Keratinocyte (primary cell): ENCODE measurements at places on chromosomes 5 and 9. TPM values are rescaled to one million over a fixed set of nuclear protein-coding genes. Genes with fewer than 3 reads are reported as not detected.

DNA sequence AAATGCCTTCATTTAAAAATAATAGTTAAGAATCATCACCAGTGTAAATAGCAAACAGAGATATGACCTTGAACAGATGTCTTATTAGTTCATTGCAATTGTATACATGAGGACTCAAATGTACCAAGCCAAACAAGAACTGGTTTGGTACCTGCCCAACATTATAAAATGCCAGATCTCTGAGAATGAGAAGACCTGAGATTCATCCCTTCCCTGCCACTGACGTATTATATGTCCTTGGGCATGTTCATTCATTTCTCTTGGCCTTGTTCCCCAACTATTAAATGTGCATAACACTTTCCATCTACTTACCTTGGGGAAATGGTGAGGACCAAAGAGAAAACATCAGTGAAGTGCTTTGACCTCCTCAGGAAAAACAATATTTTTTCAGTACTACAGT, 33.6 kb upstream of the ERBIN start:
- DNase-seq = no peak

DNA sequence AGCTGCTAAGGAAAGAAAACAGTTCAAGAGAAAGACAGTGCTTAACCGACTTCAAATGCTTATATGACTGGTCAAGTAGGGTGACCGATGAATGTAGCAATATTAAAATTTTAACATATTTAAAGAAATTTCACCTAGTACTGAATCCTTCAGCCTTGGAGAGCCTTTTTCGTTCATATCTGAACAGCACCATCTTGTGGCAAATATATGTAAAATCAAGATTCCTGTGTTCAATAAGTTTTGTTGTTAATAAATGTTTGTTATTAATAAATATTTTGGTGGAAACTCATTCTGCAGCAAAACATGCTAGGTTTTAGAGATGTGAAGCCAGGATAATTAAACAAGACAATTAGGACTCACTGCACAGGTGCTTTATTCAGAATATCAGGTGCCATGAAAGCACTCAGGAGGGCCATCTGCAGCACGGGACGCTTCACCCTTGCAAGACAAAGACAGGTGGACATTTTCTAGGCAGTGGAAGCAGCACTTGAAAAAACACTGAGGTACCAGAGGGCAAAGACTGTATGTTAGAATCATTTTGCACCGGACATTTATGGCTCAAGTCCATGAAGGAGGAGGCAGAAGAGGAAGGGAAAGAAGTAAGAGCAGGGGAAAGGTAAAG, 15.6 kb downstream of the TICAM2 start:
- no peak for DNase-seq

GRCh38 chr9:2015581-2016407, 647 bp downstream of the SMARCA2 start:
- DNase-seq = no peak

DNA sequence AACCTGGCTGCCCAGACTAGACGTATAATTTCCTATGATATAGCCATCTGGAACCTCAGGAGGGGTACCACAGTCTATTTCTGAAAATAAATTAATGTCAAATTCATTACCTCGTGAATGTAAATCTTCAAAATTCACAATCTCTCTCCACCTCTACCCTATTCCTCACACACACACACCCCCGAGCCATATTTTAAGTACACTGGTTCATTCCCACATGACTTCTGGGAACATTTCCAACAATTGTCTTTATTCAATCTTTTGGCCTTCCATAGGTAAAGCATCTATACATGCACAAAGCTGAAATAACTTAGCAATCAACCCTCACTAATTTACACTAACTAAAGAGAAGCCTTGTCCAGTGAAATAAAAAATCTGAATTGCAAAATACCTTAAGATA, 32.7 kb downstream of the SUSD1 start:
- no peak for DNase-seq

GRCh38 chr5:133870661-133871060, 97.8 kb downstream of the C5orf15 start:
- no peak for DNase-seq

DNA sequence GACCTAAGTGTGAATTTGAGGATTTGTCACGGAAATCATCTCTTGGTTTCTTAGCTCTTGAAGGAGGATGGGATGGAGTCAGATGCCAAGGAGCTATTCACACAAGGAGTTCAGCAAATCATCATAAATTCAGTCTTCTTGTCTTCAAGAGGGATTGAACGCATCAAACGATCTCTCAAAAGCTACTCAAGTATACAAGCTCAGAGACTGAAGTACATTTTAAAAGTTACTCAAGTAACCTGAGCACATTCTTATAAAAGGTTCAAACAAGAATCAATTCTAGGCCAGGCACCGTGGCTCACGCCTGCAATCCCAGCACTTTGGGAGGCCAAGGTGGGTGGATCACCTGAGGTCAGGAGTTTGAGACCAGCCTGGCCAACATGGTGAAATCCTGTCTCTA, 21.1 kb upstream of the GOLPH3 start:
- no peak for DNase-seq

- DNase-seq = no peak
Observed at GRCh38 chr5:310516-310915, 11.0 kb upstream of the AHRR start.

The SPAG8 gene
- 0.06 to 0.13 TPM (median 0.08 TPM) in 3 replicates for polyA plus RNA-seq

DNA sequence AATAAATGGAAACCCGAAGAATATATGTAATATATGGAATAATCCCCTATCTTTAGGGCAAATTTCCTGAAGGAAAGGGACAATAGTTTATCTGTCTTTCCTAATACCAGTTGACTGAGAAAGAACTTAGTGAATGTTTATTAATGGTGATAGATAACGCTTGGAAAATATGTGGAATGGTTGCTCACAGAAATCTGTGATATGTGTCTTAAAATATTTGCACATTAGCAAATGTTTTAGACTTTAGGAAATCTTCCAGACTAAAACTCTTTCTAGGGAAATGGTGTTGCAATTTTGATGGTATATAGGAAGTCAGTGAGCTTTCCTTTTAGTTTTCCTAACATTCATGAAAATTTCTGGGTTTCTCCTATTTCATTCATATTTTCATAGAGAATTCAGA, 90.4 kb downstream of the PIP5K1B start:
- no peak for DNase-seq

The ZBTB26 gene
- polyA plus RNA-seq = 2.4 to 4.1 TPM (median 2.7 TPM) in 3 replicates

DNA sequence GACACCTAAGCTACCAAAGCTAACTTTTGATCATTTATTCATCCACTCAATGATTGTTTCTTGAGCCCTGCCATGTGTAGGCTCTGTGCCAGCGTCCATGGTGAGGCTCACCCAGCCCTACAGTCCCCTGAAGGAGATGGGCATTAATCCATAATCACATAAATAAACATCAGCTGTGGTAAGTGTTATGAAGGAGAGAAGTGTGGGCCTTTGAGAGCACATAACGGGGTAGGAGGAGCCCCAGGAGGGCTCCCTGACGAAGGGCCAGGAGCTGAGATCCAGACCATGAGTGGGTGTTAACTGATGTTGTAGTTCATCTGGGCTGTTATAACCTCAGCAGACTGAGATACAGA, 53.9 kb upstream of the AFAP1L1 start:
- no peak for DNase-seq

DNA sequence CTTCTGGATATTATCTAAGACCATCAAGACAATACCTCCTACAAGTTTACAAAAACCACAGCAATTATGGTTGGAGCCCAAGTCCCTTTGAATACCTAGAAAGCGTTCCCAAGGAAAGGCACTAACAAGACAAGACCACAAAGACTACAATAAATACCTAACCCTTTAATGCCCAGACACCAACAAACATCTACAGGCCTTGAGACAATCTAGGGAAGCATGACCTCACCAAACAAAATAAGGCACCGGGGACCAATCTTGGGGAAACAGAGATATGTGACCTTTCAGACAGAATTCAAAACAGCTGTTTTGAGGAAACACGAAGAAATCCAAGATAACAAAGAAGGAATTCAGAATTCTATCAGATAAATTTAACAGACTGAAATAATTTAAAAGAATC, 37.8 kb downstream of the OXCT1 start:
- DNase-seq = no peak

- no peak for DNase-seq
Observed at GRCh38 chr5:79413112-79413511, 100.8 kb downstream of the HOMER1 start.

- DNase-seq = no peak
Observed at GRCh38 chr9:16705111-16705604, 165.3 kb downstream of the BNC2 start.
